ENCODE measurements at places on chromosomes 16 and 17.

DNA sequence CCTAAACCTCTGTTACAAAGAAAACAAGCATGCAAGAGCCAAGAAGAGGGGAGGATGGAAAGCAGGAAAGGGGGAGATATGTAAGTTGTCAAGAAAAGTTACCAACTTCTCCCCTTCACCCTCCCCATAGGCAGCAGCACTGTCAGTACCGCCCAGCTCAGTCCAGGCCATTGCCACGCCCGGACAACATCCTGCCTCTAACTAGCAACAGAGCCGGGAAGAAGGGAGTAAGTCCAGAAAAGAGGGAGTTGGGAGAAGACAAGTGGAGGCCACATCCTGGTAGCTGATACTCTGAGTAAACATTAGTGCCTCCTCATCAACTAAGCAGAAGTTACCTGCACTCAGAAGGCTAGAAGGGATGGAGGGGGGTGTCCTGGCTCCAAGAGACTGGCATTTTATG is 113.6 kb downstream of the SMG6 start:
- DNase-seq, result no peak

DNA sequence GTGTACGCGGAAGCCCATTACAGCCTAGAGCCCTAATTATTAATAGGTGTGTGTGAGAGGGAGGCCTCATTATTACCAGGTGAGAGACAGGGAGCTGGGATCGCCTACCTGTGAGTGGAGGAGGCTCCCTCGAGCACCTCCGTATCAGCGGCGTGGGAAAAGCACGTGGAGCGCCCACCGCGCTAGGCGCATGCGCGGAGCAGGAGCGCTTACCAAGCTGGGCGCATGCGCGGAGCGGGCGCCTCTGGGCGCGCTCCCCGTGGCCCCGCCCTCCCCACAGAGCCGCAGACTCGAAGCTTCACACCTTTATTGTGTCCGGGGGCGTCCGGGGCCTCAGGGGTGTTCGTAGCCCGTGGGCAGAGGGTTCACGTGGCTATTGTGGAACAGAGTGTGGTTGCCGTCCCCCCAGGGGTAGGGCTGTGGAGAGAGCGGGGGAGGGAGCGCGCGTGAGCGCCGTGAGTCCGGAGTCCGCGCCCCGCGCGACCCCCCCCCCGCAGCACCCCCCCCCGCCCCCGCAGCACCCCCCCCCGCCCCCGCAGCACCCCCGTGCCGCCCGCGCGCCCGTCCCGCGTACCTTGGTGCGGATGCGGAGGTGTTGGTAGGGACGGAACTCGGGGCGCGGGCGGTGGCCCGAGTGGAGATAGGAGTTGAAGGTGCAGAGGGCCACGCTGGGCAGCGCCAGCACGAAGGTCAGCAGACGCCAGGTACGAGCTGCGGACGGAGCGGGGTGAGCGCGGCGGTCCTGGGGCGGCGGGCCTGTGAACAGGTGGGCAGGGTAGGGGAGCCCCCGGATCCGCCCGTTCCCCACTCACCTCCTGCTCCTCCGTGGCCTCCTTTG is 500 bp downstream of the COX6A2 start:
- DNase-seq, result peak; percentile 38

DNA sequence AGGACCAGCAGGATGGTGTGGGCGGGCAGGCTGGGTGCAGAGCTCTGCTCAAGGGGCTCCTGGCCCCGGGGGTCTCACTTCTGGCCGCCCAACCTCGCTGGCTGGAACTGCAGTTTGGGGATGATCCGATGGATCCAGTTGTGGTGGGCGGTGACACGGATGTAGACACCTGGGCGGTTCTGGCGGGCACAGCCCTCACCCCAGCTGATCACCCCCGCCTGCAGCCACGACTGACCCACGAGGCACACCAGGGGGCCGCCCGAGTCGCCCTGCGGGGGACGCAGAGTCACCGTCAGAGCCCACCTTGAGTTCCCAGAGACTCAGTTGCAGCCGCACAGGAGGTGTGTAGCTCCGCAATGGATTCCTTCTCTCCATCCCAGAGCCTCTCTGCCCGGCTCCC is 7.5 kb downstream of the PRSS27 start:
- no peak for DNase-seq

DNA sequence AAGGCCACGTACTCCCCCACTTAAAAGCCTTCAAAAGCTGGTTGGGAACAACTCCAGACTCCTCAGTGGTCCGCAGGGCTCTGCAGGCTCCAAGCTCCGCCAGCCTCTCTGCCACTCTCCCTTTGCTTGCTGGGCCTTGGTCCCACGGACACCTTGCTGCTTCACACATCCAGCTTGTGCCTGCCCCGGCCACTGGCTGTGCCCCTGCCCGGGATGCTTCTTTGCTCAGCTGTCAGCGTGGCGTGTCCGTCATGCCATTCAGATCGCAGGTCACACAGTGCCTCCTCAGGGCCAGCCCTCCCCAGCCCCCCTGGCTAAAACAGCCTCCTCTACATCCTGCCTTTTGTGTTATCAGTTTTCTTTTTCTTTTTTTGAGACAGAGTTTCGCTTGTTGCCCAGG is 11.8 kb downstream of the ASPHD1 start:
- no peak for DNase-seq

GRCh38 chr16:49275870-49276269 is 5.8 kb downstream of the CBLN1 start:
- no peak for DNase-seq

DNA sequence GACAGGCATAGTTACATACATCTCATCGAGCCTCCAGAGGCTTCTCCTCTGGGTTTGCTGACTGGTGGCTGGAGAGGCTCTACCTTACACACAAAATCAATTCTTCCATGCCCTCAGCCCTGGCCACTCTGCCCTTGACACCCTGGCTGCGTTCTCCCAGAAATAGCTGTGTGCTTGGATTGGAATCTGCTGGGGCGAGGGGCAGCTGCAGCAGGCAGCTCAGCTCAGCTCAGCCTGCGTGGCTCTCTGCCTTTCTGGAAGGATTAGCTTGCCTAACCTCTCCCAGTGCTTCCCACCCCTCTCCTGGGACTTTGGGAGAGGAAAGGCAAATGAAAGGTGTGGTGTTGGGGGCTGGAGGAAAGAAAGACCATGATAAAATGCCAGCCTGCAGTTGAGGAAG is 216.1 kb downstream of the ENGASE start:
- DNase-seq, result no peak

- DNase-seq, result peak; percentile 75
Measured at GRCh38 chr17:78774956-78775571, 7.0 kb downstream of the CYTH1 start.

DNA sequence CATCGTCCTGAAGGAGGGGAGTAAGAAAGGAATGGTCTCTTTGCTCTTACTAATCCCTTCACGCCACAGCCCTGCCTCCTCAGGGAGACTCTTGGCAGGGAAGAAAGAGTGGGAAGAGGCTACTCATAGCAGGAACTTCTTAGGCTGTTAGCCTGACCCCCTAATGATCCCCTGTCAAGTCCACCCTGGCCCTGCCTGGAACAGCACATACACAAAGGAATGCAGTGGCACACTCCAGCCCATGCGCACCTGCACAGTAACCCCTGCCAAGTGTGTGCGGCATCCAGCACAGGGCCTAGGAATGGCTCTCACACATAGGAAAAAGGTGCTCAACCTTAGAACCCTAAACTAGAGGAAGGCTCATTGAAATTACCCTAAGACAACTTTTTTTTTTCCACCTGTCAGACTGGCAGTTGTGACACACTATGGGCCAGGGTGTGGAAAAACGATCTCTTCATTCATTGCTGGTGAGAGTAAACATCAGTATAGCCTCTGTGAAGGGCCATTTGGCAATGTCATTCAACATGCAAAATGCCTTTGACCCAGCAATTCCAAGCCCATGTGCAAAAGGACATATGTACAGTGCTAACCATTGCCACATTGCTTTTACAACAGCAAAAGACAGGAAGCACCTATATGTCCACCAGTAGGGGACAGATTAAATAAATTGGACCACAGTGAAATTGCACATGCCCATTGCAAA is 50.1 kb downstream of the PIMREG start:
- DNase-seq, result no peak

GRCh38 chr16:668519-669171 is 713 bp downstream of the RHOT2 start:
- no peak for DNase-seq

DNA sequence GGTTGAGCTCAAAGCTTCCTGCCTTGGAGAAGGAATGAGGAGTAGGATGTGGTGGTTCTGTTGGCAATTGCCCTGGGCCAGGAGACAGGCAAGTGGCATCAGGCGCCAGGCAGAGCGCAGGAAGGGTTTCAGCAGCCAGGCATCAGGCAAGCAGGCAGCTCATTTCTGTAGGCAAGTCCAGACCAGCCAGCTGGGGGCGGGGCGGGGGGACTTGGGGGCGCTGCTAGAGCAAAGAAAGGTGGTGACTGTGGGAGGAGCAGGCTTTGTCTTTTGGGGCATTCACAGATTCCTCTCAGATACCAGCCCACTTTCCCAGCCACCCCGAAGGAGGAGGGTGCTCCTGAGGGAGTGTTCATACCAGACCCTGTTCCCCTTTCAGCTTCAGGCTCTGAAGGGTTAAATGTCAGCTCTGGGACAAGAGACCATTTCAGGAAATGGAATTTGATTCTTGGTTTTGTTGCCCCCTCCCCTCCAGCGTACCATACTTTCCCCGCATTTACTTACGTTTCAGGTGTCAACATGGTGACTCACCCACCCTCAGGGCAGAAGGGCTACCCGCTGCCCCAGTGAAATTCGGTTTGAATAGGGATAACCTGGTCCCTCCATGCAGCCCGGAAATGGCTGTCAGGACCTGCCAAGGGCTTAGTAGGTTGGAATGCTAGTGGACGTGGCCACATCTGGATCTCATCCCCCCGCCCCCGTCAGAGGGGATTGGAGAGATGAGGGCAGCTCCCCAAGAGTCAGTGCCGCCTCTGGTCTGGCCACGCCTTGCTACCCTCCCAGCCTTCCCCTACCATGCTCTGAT is 13.2 kb downstream of the NGFR start:
- no peak for DNase-seq

DNA sequence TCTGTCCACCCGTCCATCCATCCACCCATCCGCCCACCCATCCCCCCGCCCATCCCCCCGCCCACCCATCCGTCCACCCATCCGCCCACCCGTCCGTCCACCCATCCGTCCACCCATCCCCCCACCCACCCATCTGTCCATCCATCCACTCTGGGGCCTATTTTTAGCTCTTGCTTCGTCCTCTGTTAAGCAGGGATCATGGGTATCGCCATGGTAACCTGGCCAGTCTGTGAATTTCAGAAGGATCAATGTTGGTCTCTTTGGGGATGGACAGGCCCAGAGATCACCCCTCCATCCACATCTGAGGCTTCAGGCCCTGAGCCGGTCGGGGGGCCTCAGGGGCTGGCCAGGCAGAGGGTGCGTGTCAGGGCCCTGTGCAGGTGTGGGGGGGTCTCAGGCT is 15.2 kb upstream of the DPEP1 start:
- DNase-seq, result no peak
